CD4-positive, alpha-beta T cell treated with Interleukin-17A for 1 hour (primary cell): ENCODE measurements at places on chromosomes 6 and 20.

- no peak for DNase-seq
These were observed 9.5 kb downstream of the FAM229B start for GRCh38 chr6:112096901-112097300.

- no peak for DNase-seq
These were observed 121.6 kb upstream of the BEND6 start for GRCh38 chr6:56833127-56833791.

DNA sequence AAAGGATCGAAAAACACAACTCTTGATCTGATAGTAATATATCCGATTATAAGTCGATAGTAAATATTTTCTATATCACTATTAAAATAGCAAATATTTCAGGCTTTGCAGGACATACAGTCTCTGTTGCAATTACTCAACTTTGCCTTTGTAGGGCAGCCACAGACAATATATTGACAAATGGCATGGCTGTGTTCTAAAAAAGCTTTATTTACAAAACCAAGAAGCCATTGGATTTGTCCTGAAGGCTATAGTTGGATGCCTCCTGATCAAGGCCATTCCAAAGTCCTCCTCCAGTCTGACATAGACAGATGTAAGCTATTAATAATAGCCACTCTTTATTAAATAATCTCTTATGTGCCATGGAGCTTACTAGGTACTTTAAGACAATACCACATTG is 5.9 kb downstream of the OCSTAMP start:
- no peak for DNase-seq

DNA sequence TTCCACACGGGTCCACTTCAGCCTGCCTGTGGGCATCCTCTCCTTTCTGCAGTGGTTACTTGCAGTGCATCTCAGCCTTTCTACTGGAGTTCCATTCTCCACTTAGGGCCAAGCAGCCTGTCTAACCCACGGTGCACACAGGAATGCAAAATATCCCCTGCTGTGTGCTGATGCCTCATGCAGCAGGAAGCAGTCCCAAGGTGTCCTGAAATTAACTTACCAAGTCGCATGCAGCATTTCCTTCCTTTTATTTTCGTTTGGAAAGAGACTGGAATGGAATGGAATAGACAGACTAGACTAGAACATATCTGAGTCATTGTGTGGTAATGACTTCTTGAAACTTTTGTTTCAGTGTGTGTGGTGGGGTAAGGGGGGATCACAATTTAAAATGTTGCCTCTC is 25.9 kb upstream of the FOXQ1 start:
- DNase-seq = no peak

DNA sequence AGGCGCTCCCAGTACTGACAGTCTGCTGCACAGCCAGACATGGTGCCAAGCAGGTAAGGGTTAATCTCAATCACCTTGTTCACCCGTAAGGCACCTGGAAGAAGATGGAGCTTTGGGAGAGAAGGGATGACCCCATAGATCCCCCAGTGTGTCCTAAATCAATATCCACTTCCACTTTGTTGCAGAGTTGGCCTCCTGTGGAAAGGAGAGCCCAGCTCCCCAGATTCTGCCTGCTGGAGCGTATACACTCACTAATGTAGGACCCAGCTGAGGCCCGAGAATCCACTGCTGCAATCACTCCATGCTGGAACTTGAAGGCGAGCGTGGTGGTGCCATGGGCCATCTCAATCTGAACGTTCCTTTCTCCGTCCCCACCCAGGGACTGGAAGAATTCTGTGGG is 1.2 kb downstream of the PSMB8 start:
- DNase-seq = no peak

GRCh38 chr20:59774204-59774641 is 159.2 kb downstream of the SYCP2 start:
- DNase-seq = no peak

DNA sequence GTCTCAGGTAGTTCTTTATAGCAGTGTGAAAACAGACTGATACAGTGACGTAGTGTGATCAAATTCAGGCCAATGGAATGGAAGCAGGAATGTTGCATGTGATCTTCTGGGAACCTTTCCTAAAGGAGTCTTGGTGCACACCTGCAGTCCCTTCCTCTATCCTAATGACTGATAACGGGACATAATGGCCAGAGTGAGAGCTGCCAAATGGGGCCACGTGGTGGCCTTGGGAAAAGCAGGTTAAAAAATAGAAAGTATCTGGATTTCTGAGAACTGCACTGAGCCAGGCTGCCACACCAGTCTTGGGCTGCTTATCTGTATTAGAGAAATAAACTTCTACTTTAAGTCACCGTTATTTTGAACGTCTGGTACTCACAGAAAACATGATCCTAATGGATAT is 51.9 kb downstream of the MEP1A start:
- no peak for DNase-seq

DNA sequence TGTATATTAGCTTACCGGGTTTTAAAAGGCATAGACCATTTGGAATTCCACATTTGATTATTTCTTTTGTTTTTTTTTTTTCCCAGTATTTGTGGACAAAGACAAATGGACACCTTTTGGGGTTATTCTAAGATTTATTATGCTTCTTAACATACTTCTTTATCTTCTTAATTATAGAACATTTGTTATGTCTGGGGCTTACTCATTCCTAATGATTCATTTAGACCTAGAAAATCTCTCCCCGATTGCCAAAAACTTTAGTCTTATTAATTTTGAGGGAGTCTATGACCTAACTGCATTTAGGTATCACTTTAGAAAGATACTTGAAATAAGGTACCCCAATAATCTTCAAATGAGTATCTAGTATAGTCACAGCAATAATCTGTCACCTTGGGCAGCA is 170.7 kb upstream of the PREP start:
- DNase-seq = no peak

DNA sequence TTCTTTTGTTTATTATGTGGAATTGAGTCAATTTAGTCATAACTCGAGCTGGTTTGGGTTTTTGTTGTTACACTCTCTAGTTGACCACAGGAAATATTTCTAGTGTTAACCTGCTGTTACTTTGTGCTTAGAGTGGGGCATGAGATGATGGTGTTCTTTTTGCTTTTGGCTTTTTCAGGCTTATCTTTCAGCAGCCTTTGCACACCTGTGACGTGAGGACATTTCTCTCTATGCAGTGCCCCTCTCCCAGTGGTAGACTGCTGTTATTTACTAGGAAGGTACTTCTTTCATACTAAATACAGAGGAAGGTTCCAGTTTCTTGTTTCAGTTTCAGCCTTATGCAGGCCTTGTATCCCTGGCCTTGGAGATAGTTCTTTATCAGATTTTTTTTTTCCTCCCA is 766.8 kb upstream of the MAN1A1 start:
- DNase-seq = no peak

DNA sequence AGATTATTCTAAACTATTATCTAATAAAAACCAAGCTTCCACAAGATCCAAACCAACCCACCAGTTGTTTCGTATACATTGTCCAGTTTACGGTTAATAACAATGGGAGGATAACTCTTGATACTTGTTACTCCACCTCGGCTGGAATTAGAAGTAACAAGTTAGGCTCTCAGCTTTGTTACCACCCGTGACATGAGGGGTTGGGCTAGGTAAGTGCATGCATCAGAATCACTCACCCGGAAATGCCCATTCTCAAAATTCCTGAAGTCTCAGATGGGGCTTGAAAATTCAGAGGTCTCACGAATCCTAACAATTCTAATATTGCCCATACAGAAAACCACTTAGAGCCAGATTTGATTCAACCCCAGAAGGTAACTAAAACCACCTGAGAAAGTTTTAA is 27.0 kb upstream of the SERPINB1 start:
- no peak for DNase-seq

DNA sequence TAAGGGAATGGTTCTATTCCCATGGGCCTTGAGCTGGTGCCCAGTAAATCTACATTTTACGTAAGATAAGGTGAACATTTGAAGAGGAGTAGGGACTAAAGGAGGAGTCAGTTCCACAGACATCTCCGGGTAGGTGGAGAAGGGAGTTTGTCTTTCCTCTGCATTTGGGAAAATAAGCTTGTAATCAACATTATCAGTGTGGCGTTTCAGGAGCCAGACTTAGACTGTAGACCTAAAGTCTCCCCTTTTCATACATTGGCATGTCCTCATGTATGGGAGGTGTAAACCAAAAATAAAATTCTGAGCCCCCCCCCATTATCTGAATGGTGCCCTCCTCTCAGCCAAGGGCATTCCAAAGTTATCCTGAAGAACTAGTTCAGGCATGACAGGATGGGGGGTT is 40.2 kb downstream of the NINL start:
- no peak for DNase-seq

- DNase-seq = no peak
These were observed 39.5 kb downstream of the ZDHHC14 start for GRCh38 chr6:157420497-157420896.

- DNase-seq = peak; percentile 55
These were observed 91.8 kb upstream of the NHSL1 start for GRCh38 chr6:138590796-138591709.

GRCh38 chr6:5531853-5532375 is 270.6 kb downstream of the FARS2 start:
- no peak for DNase-seq

DNA sequence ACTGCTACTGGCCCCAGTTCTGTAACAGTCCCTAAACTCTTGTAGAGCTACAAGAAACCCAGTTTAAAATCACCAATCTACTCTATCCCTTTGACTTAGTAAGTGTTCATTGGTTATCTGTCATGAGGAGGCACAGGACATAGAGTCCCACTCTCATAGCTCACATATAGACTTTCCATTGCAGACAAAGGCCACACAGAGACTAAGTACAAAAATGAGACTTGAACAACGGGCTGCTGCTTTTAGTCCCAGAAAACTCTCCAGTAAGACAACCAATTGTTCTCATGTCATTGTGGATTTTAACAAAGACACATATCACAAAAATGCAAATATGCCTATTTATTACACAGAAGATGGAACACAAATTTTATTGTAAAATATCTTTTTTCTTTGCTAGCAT is 197.4 kb downstream of the PTPRK start:
- no peak for DNase-seq

GRCh38 chr6:151412909-151413308 is 21.6 kb upstream of the ZBTB2 start:
- no peak for DNase-seq

DNA sequence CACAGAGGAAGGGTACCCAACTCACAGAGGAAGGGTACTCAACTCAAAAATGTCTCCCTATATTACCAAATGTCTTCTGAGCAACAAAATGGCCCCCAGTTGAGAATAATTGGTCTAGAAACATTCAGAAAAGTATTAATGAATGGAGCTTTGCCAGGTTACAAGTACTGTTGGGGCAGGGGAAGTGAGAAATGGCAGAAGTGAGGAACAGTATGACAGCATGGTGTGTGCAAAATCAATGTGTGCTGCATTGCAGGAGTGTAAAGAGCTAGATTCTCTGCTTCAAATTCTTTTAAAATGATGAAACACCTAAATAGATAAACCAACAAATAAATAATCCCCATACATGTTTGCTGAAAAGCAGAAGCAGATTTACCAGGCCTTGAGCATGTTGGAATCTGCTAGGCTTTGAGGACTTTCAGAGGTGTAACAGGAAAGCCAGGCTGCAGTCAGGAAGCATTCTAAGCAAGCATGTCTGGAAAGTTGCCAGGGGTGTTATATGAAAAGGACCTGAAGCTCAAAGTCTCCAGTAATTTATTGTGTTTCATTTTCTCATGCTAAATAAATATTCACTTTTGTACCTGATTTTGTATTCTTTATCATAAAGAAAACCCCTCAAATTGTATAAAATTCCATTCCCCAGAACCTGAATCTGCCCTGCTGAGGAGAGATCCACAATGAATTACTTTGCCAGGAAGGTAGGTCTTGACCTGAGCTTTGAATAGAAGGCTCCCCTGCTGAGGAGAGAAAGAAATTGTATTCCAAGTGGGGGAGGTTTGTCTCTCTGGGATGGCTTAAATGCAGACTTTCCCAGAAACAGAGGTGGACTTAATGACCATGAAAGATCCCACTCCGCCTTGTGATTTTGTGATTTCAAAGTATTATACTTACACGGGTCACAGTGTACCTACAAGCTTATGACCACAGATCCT is 265.0 kb upstream of the MARCKS start:
- DNase-seq = no peak

GRCh38 chr6:157222201-157222981 is 100.9 kb downstream of the TMEM242 start:
- no peak for DNase-seq

DNA sequence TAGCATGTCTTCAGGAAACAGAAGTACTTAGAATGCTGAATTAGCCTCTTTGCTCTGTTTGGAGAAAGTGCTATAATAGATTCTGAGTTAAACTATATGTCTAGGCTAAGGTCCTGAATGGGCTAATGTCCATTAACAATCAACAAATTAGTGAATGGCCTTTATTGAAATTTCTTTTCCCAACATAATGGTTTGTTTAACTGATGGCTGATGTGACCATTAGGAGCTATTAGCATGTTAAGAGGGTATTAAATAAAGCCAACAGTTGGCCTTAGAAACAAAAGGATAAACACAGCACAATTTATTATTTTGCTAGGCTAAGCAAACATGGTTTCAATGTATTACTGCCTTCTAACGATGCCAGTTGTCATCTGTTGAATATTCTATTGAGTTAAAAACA is 234.3 kb upstream of the HS3ST5 start:
- no peak for DNase-seq

DNA sequence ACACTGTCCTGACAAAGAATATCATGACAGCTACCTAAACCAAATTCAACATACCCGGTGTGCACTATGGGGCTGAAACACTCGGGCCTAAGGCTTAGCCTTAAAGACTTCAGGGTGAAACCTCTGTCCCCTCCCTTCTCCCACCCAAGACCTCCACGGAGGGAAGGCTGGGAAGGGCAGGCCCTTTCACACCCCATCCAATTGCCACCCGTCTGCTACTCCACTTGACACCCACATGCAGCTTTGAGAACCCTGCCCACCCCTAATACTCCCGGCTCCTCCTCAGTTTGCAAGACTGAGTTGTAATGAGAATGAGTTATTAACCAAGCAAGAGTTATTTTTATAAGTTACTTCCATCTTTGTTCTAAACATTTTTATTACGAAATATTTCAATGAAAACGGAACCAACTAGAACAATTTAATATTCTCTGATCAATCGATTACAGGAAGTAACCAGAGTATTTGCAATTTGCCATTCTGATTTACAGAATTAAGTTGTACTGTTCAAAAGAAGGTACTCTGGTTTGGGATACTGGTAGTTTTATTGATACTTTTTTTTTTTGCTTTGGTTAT is 3.7 kb downstream of the TAF4 start:
- no peak for DNase-seq

DNA sequence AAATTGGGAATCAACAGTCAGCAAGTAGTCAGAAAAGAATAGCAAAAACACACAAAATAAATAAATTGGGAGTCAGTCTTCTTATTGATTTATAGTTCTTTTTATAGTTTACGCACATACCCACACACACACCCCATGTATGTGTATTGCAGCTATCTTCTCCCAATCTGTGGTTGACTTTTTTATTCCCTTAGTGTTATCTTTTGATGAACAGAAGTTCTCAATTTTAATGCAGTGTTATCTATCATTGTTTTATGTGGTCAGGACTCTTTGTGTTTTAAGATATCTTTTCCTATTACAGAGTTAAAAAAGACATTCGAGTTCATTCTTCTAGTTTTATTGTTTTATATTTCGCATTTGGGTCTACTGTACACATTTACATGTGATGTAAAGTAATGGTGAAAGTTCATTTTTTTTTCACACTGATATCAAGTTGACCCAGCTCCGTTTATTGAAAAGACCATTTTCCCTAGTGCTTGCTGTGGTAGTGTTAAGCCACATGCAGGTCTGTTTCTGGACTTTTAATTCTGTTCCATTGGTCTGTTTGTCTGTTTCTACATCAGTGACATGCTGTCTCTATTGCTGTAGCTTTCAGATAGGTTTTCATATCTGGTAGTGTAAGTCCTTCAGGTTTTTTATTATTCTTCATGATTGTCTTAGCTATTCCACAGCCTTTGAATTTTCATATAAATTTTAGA is 78.4 kb downstream of the ZFAND3 start:
- DNase-seq = no peak

GRCh38 chr6:6494677-6495076 is 93.8 kb upstream of the LY86 start:
- DNase-seq = peak; percentile 13
